Activated T-cell treated with anti-CD3 and anti-CD28 coated beads, Interleukin-2, amount 50 U/mL, for 24 hours (primary cell): ENCODE measurements at places on chromosomes 7 and 10.

DNA sequence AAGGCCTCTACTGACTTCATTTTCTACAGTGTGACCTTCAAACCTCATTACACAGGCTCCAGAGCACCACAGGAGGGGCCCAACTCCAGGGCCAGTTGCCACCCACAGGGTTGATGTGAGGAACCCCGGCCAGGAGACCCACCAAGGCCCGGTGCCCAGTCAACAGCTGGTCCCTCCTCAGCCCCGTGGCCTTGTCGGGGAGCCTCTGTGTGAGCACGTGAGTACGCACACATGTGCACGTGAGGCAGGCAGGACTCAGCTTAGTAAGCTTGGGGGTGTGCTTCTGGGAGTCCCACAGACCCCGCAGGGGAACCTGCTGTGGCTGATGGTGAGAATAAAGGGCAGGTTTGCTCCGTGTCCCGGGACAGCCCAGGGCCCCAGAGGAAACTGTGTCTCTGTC lies 104.5 kb downstream of the VIPR2 start:
- DNase-seq = no peak

GRCh38 chr10:102644646-102645387 lies 538 bp downstream of the TRIM8 start:
- peak; percentile 86 for DNase-seq

DNA sequence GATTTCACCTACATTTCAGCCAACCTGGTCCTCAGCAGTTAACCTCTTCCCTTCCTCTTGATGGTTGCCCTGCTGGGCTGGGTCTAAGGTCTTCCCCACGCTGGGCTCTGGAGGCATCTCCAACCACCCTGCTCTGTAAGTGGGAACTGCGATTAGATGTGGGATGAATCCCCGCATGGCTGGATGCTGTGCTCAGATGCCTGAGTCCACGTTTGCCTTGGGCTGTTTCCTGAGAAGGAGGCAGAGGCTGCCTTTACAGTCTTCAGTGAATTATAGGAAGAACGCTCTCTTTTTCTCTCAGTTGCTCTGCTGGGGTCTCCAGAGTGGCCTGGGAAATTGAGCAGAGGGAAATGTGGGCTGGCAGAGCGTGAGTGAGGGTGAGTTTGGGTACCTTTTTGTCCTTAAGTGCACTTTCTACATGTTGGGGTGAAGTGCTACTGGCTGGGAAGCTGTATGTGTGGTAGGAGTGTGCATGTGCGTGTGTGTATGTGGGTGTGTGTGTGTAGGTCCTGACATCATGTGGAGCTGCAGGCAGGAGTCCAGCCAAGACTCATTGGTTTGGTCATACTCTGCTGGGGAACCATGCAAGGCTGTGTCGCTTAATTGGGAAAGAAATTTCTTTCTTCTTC lies 1.5 kb downstream of the GIMAP8 start:
- DNase-seq = peak; percentile 68

GRCh38 chr7:77269360-77270093 lies 69.9 kb upstream of the FGL2 start:
- DNase-seq = no peak

GRCh38 chr7:127819975-127820731 lies 168.2 kb downstream of the SND1 start:
- no peak for DNase-seq

DNA sequence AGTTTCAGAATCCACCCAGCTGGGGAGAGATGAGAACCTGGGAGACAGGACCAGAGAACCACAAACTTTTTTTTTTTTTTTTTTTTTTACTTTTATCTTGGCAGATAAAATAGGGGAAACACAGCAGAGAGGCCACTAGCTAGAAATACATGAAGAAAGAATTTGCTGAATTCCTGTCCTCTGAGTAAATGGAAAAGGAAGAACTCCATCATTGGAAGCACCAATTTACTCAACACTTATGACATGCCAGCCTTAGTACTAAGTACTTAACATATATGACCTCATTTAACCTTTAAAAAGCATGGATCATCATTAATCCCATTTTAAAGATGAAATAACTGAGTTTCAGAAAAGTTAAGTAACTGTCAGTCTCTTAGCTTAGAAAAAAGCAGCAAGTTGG lies 343.0 kb upstream of the NPSR1 start:
- DNase-seq = no peak

DNA sequence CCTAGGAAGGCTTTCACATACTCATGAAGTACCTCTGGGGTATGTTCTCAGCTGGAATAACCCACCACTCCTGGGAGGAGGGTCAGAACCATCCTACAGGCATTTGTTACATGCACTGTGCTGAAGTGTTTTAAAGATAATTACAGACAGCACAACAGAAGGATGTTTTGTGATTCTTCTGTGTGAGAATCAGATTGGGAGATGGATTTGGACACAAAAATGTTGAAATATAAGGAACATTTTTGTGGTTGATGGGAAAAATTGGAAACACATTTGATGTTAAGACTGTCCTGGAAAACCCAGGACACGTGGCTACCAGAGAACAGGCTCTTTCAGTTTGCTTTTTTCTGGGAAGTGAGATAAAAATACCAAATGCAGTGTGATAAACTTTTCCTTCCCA lies 61.4 kb downstream of the BICC1 start:
- no peak for DNase-seq

- DNase-seq = peak; percentile 42
Observed at GRCh38 chr7:24283897-24284698, at the start of gene NPY. TSS of gene NPY (plus strand) at chr7:24284190. CDS start at chr7:24285241, 1,051 bp downstream.

GRCh38 chr10:97919012-97919411 lies 69.4 kb downstream of the GOLGA7B start:
- no peak for DNase-seq

GRCh38 chr7:55489552-55489951 lies 82.8 kb downstream of the VOPP1 start:
- DNase-seq = no peak

DNA sequence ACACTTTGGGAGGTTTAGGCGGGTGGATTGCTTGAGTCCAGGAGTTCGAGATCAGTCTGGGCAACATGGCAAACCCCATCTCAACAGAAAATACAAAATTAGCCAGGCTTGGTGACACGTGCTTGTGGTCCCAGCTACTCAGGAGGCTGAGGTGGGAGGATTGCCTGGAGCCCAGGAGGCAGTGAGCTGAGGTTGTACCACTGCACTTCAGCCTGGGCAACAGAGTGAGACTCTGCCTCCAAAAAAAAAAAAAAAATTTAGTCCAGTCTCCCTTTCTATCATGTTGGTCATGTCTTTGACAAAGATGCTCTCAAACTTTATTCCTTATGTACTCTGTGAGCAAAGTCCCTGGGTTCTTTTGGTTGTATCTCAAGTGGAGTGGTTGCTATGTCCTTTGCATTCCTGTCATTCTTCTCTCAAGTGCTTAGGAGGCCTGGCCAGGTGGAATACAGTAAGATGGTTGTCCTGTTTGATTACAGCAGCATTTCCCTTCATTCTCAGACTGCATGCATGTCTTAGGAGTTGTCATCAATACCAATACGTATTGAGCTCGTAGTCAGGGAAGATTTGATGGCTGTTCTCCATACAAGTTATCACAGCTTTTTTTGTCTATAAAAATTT lies 85.7 kb downstream of the MMRN2 start:
- DNase-seq = no peak

- DNase-seq = no peak
Observed at GRCh38 chr10:52020702-52021101, 293.4 kb upstream of the DKK1 start.

DNA sequence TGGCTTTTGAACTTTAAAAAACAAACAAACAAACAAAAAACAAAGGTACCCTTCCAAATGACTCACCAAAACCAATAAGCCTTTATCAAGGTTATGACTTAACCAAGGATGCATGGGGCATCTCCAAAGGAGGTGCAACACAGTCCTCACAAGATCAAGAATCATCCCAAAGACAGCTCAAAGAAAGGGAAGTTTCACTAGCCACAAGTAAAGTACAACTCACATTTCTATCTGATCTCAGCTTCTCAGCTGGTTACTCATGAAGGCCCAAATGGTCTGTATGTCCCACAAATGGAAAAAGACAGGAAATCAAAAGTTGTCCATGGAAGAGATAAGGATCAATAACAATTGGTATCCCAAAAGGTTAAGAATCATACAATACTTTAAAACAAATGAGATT lies 6.0 kb upstream of the MKLN1 start:
- no peak for DNase-seq

GRCh38 chr7:147809786-147810185 lies 780.8 kb upstream of the C7orf33 start:
- no peak for DNase-seq

- DNase-seq = no peak
Observed at GRCh38 chr7:134920026-134920753, 66.1 kb upstream of the AGBL3 start.

- no peak for DNase-seq
Observed at GRCh38 chr7:118689403-118689802, 464.9 kb downstream of the ANKRD7 start.

- DNase-seq = no peak
Observed at GRCh38 chr10:127195041-127195506, 1.3 kb downstream of the INSYN2A start.

GRCh38 chr7:55240418-55241142 lies 124.6 kb upstream of the LANCL2 start:
- DNase-seq = no peak

GRCh38 chr10:56823849-56824248 lies 462.8 kb upstream of the ZWINT start:
- DNase-seq = no peak

DNA sequence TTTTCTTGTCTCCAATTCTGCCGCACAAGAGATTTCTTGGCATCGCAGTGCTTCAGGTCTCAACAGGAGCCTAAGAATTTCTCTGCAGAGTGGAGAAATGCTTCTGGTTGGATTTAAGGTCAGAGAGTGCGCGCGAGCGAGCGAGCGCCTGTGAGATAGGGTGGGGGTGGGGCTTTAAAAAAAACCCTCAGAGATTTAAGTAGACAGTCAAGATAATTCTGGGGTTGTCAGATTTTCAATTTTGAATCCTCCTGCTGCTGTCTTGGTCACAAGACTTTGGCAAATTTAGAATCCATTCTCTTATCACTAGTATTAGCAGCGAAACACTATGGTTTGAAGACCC lies 49.7 kb downstream of the CPEB3 start:
- no peak for DNase-seq

GRCh38 chr7:44771358-44771757 lies 22.7 kb downstream of the ZMIZ2 start:
- no peak for DNase-seq

DNA sequence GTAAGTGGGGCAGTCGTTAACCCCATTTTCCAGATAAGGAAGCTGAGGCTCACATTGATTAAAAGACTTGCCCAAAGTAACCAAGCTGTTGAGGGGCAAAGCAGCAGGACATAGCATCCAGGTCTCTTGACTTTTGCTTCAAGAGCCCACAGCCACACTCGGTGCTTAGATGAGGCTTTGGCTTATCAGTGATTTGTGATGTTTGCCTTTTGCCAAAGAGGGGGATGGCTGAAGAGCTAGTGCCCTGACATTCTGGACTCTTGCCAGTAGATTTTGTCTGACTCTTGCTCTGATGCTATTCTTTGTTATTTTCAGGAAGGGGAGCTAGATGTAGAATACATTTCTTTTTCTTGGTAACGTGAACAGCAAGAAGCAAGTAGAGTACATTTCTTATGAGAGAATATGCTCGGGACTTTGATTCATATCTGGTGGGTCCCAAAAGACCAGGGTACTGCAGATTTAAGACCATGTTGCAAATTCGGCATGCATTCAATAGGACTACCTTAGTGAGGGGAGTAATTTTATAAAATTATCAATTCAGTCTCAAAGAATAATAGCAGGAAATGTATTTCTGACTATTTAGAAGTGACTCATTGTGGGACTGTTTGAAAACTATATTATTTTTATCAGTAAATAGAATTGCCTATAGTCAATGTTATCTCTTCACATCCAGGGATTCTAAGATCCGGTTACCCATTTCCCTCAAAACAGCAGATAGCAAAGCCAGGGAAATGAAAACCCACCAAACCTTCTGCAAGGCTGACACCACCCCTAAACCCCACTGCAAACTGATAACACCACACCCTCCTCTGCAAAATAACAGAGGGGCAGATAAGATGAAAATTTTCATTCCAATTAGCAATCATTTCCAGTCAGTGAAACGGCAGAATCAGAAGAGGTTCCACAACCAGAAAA lies 180.0 kb upstream of the BMPER start:
- DNase-seq = no peak

DNA sequence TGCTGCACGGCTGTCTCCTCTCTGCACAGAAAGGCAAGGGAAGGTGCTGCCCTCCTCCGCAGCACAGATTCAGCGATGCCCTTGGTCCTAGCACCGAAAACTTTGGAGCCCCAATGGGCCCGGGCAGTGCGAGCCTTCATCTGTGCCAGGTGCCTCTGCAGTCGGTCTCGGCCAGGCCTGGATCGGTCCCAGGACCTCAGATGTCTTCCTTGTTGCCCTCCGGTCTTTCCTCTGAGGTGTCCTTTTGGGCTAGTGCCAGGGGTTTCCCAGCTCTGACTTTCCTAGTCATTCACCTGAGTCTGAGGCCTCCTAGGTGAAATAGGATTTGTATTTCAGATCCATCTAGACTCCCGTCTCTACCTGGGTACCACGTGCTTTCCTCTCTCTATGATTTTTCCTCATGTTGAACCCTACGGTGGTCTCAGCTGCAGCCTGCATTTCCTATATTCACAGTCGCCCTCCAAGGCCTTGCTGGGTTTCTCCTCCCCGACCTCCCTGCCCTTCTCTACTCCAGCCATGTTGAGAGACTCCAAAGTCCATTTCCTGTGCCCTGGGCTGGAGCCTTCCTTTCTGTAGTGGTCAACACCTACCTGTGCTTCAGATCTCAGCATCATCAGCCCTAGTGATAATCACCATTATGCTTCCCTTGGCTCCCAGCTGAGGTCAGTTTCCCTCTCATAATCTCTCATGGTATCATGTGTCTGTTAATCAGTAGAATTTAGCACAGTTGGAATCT lies 92.0 kb upstream of the PRSS58 start:
- no peak for DNase-seq

GRCh38 chr10:46543466-46544377 lies 12.7 kb downstream of the GPRIN2 start:
- DNase-seq = no peak

DNA sequence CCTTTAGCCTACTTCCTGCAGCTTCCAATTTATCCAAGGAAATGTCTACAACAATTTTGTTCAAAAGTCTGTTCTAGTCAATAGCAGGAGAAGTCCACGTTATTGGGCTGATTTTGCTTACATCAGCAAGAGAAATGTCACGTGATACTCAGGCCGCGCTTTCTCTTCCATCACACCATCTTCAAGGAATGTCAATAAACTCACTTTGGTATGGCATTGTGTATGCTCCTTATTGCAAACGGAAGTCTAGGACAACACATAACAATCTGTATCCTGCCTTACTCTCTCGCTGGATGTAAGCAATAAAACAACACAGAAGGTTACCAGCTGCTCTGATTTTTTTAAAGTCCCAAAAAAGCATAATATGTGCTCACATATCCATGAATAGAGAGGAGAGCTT lies 17.1 kb upstream of the STK17A start:
- no peak for DNase-seq

- DNase-seq = no peak
Observed at GRCh38 chr7:144786522-144786921, 49.3 kb downstream of the TPK1 start.

DNA sequence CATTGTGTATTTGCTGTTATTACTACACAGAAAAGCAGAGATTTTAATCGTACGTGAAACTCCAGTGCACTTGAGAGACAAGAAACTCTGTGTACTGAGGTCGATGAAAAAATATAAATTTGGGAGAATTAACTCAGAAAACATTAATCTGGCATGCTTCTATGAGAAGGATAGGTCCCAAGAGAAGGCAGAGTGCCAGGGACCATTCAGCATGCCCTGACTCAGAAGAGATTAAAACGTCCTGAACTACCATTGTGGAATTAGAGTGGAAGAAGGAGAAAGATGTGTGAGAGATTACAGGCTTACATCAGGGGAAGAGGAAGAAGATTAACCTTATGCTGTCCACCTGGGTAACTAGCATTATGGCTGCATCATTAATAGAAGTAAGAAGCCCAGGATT lies 72.4 kb downstream of the REEP3 start:
- no peak for DNase-seq
